ENCODE measurements at places on chromosomes 2 and 18. TPM values are rescaled to one million over a fixed set of nuclear protein-coding genes. Genes with fewer than 3 reads are reported as not detected.

Gene MDH1B
- 0.81 TPM for total RNA-seq

DNA sequence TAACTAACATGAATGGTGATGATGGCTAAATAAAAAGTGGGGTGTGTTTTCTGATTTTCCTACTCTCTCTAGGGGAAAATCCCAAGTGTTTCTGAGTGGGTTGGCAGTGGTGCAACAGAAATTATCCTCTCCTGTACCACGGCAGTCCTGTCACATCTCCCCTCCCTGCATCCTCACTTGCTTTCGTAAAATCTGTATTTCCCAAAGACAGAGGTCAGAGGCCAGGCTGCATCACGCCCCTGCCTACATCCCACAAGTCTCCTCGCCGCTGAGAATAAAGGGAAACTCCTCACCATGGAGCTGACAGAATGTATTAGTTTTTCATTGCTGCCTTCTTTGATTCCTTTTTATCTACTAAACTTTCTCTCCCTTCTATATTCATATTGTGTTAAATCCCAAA is 13.1 kb downstream of the FBLN7 start:
- H3K36me3 ChIP-seq = no peaks in the 10 kb centered on the region
- no peak for DNase-seq
- H3K4me3 ChIP-seq = no peak overlapping the region
- H3K4me1 ChIP-seq = no peaks in the 10 kb centered on the region

GRCh38 chr2:24421668-24422067 is 61.3 kb upstream of the ITSN2 start:
- H3K4me1 ChIP-seq = no peaks in the 10 kb centered on the region
- H3K27me3 ChIP-seq = no peaks in the 10 kb centered on the region
- no peak overlapping the region for H3K4me3 ChIP-seq
- no peak overlapping the region for H3K27ac ChIP-seq
- DNase-seq = no peak

DNA sequence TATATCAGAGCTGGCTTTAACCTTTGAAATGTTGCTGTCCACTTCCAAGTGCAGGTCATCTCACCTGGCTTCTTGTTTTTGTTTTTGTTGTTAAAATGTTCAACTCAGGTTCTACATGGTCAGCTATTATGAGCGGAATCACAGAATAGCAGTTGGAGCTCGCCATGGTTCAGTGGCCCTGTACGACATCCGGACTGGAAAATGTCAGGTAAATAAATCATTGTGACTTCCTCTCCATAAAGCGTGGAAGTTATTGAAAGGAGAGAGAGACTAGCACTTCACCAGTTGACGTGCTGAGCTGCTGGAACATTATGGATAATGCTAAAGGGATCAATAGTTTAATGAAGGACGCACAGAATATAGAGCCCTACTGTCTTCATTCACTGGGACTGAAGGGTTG is 184.6 kb upstream of the BOD1L2 start:
- no peak overlapping the region for H3K4me3 ChIP-seq
- no peaks in the 10 kb centered on the region for H3K27me3 ChIP-seq
- no peaks in the 10 kb centered on the region for H3K36me3 ChIP-seq
- DNase-seq = no peak
- H3K27ac ChIP-seq = no peak overlapping the region

Gene DSG4
- not detected for total RNA-seq

- no peaks in the 10 kb centered on the region for H3K36me3 ChIP-seq
- no peak overlapping the region for H3K27ac ChIP-seq
- DNase-seq = no peak
- no peaks in the 10 kb centered on the region for H3K27me3 ChIP-seq
- H3K4me1 ChIP-seq = no peaks in the 10 kb centered on the region
These were observed 83.3 kb upstream of the SALL3 start for GRCh38 chr18:78896111-78896905.

GRCh38 chr2:6800553-6800952 is 65.2 kb downstream of the CMPK2 start:
- H3K27me3 ChIP-seq = peaks cover 5% of the 10 kb centered on the region
- no peak for DNase-seq
- no peak overlapping the region for H3K4me3 ChIP-seq
- no peaks in the 10 kb centered on the region for H3K4me1 ChIP-seq

GRCh38 chr2:34012715-34013302 is 413.7 kb upstream of the FAM98A start:
- H3K27ac ChIP-seq = no peak overlapping the region
- H3K4me3 ChIP-seq = no peak overlapping the region
- no peaks in the 10 kb centered on the region for H3K4me1 ChIP-seq
- H3K27me3 ChIP-seq = no peaks in the 10 kb centered on the region

DNA sequence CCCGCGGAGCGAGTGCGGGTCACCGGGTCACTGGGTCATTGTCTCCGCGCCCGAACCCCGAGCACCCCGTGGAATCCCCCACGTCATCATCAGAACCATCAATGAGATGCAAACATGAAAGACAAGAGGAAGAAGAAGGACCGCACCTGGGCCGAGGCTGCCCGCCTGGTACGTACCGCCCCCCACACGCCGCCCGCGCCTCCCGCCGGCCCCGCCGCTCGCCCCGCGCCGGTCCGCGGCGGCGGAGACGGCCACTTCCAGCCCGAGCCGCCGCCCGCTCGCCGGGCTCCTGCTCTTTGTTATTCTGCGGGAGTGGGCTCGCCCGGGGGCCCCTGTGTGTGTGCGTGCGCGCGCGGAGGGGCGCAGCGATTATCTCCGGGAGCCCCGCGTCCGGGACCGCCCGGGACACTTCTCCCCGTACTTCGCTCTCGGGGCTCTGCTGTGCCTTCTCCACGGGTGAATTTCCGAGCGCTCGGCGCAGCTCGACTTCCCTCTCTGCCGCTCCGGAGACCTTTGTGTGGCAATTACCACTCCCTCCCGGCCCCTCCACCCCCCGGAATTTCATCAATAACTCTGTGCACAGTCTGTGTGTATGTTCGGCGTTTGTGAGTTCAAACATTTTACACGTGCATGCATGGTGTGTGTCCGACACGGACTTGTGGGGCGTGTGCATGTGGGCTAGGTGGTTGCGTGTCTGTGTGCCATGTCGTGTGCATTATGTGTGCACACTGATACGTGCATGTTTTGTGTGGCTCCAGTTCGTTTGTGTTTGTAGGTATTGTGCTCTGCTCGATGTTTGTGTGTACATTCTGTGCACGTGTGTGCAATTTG is 714 bp downstream of the ASXL3 start:
- H3K4me1 ChIP-seq = peaks cover 11% of the 10 kb centered on the region
- H3K4me3 ChIP-seq = peak overlapping the region; percentile 44
- H3K27ac ChIP-seq = peak overlapping the region; percentile 75
- DNase-seq = peak; percentile 62

- no peak for DNase-seq
- no peak overlapping the region for H3K4me3 ChIP-seq
- no peak overlapping the region for H3K27ac ChIP-seq
- no peaks in the 10 kb centered on the region for H3K36me3 ChIP-seq
- no peaks in the 10 kb centered on the region for H3K4me1 ChIP-seq
- no peaks in the 10 kb centered on the region for H3K27me3 ChIP-seq
These were observed 73.8 kb downstream of the APOB start for GRCh38 chr2:20970068-20970467.

DNA sequence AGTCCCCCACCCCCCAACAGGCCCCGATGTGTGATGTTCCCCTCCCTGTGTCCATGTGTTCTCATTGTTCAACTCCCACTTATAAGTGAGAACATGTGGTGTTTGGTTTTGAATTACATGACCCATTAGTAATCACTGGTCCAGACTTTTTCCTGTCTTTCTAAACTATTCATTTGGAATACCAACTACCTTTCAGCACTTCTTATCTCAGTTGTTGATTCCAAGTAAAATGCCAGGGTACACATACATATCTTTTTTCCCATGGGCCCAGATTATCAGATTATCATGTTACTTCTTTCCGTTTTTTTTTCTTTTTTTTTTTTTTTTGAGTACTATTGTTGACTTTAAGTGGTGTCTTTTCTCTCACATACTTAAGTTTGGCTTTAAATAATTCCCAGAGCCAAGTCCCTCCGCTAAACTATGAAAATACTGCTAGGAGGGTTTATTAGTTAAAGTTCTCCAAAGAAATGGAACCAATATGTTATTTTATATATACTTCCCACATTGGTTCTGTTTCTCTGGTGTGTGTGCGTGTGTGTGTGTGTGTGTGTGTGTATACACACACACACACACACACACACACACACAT is 389.3 kb downstream of the IRS1 start:
- DNase-seq = no peak
- no peak overlapping the region for H3K27ac ChIP-seq
- H3K4me3 ChIP-seq = no peak overlapping the region

GRCh38 chr2:220695397-220696279 is 876.5 kb downstream of the EPHA4 start:
- no peaks in the 10 kb centered on the region for H3K27me3 ChIP-seq
- no peak overlapping the region for H3K27ac ChIP-seq
- H3K36me3 ChIP-seq = no peaks in the 10 kb centered on the region
- H3K4me1 ChIP-seq = no peaks in the 10 kb centered on the region
- no peak for DNase-seq

GRCh38 chr18:34795070-34795732 is 85.1 kb downstream of the DTNA start:
- no peak overlapping the region for H3K4me3 ChIP-seq
- no peaks in the 10 kb centered on the region for H3K36me3 ChIP-seq
- no peaks in the 10 kb centered on the region for H3K27me3 ChIP-seq
- H3K27ac ChIP-seq = no peak overlapping the region

Gene GAL3ST2
- not detected for total RNA-seq

DNA sequence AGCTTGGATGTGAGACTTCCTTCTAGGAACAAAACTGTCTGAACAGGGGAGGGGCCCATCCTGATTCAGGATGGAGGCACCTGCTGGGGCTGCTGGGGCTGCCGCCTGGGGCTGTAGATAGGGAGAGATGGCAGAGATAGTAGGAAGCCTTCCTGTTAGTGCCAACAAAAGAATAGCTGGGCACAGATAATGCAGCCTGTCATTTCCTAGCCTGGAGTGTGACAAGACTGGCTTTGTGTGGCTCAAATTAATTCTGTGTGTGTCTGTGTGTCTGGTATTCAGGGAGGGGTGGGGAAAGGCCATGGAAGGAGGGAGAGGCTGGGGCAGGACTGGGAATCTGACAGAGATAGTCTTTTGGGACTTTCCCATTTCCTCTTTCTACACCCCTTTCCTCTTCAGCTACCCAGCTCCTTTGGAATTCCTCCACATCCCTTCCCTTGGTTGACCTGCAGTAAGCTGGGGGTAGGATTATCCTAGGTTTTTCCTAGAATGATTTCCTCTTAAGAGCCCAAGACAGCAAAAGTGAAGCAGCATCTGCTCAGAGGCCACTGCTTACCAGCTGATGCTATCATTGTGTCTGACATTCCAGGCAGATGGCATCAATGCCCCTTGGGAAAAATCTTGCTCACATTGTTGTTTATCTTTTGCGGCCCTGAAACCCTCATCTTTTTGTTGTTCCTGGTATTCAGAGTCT is 144.9 kb upstream of the LHCGR start:
- no peak for DNase-seq
- no peak overlapping the region for H3K27ac ChIP-seq
- H3K27me3 ChIP-seq = peaks cover 5% of the 10 kb centered on the region
- H3K4me1 ChIP-seq = no peaks in the 10 kb centered on the region
- H3K36me3 ChIP-seq = no peaks in the 10 kb centered on the region
- H3K4me3 ChIP-seq = no peak overlapping the region

DNA sequence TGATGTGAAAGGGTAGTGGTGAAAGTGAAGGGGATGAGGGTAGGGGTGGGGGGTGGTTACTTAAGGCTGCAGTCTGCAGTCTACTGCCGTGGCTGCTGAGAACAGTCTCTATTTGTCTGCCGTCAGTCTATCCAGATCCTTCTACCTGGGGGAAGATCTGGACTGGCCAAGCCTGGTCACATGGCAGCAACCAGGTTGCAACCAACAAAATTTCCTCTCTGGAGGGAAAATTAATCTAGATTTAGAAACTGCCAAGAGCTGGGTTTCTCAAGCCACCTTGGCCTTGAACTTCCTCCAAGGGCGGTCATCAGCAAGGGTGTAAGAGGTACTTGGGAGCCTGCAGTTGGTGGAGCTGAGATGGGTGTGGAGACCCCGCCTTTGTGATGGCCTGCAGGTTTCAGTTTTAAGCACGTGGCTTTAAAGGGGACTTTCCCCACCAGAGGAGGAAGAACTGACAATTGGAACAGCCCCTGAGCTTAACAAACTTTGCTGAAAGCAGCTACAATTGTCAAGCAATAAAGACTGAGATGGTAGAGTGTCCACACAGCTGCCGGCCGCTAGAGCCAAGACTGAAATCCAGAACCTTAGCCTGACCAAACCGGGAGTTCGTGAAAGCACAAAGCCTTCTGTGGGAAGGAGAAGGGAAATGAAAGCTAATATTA is 31.4 kb upstream of the KCMF1 start:
- H3K4me3 ChIP-seq = peak overlapping the region; percentile 25
- DNase-seq = peak; percentile 54
- H3K27ac ChIP-seq = peak overlapping the region; percentile 8
- no peaks in the 10 kb centered on the region for H3K27me3 ChIP-seq
- peaks cover 11% of the 10 kb centered on the region for H3K4me1 ChIP-seq

Gene ANKRD62
- 5.2 TPM for total RNA-seq

DNA sequence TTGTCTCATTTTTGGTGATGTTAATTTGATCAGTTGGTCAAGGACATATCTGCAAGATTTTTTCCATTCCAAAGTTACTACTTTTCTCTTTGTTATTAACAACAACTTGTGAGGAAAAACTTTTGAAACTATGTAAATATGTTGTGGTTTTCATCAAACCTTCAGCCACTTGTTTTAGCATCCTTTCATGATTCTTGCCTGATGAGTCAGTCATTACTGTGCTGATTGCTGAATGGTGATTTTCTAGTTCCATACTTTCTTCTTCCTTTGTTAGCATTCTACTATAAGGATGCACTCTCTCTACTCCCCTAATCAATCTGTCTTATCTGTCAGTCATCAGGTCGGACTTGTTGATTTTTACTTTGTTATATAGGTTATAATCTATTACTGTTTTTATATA is 10.9 kb downstream of the TMEM87B start:
- no peaks in the 10 kb centered on the region for H3K27me3 ChIP-seq
- DNase-seq = no peak
- H3K27ac ChIP-seq = no peak overlapping the region
- H3K36me3 ChIP-seq = peaks cover 37% of the 10 kb centered on the region
- no peak overlapping the region for H3K4me3 ChIP-seq

Gene PJVK
- total RNA-seq = 1.7 TPM

Gene SFTPB
- not detected for total RNA-seq
